Stimulated activated CD4-positive, alpha-beta T cell treated with anti-CD3 and anti-CD28 coated beads, Interleukin-15, amount 100 ng/mL, for 24 hours (primary cell): ENCODE measurements at places on chromosomes 5 and 9.

- no peak for DNase-seq
Measured at GRCh38 chr5:79070350-79070667, 742 bp downstream of the BHMT2 start.

- DNase-seq: no peak
Measured at GRCh38 chr9:16823906-16824305, 46.6 kb downstream of the BNC2 start.

DNA sequence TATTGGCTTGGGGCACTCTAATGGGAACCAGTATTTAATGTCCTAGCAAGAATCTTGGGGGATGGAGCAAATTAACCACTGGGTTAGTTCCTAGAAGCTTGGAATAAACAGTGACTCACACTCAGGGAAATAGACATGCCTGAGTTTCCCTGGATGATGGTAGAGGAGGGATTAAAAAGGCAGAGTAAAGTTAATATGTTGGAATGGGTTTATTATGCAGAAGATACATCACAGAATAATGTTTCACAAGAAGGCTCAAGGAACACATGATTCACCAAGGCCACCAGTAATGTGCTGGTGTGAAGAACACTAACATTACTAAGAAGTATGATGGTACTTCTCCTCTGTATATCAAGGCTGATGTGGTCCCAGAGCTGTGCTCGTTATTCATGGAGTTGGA is 752.9 kb upstream of the SEMA6A start:
- no peak for DNase-seq

GRCh38 chr5:8949908-8950307 is 596.0 kb downstream of the SEMA5A start:
- DNase-seq: no peak
